Amniotic stem cell (primary cell): ENCODE measurements at places on chromosomes 3 and 15.

DNA sequence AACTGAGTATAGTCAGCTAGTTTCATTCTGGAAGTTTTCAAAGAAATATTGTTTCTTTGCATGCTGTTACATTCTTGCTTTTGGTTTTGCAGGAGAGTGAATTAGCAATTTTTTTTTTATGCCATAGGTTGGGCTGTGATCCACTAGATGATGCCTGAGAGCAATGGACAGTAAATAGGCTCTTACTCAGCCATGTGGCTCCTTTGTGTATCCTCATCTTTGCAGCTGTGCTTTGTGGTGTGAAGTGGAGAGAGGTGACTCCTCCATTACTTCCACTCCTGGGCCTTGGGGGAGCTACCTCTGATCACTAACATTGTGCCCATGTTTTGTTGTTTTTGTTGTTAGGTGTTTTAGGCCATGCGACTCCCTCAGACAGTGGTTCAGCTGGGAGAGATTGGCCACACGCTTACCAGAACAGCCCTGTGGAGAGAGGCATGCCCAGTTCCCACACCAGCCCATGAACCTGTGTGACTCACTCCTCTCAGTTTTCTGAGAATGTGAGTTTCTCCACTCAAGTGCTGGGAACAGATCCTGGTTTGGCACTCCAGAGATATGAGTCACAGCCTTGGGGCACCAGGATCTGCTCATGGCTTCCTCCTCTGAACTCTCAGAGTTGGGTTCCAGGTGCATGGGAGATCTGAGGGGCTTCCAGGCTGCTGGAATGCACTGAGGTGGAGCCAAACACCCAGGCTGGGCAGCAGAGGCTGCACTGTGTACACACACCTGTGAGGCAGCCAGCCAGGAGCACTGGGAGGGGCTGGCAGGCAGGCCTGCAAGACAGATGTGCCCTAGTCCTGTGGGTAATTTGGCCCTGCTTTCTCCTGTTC lies 785.3 kb downstream of the ROBO2 start:
- DNase-seq = peak; percentile 83

- no peak for DNase-seq
Observed at GRCh38 chr3:19757773-19758172, 176.2 kb downstream of the EFHB start.

DNA sequence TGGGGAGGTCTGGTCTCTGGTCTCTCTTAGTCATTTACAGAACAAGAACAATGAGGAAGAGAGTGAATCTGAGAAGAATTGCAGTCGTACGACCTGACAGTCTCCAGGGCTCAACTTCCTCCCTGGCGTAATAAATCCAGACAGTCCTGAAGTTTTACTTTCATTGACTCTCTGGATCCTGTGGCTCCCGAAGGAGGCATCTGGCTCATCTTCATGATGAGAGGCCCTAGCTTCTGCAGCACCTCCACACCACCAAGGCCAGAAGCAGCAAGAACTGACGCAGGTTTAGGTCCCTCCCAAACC lies 11.8 kb upstream of the CYFIP1 start:
- DNase-seq = no peak

- DNase-seq = no peak
Observed at GRCh38 chr15:88604381-88605188, 16.6 kb upstream of the AEN start.

- DNase-seq = no peak
Observed at GRCh38 chr3:191415566-191415965, 45.4 kb upstream of the PYDC2 start.

DNA sequence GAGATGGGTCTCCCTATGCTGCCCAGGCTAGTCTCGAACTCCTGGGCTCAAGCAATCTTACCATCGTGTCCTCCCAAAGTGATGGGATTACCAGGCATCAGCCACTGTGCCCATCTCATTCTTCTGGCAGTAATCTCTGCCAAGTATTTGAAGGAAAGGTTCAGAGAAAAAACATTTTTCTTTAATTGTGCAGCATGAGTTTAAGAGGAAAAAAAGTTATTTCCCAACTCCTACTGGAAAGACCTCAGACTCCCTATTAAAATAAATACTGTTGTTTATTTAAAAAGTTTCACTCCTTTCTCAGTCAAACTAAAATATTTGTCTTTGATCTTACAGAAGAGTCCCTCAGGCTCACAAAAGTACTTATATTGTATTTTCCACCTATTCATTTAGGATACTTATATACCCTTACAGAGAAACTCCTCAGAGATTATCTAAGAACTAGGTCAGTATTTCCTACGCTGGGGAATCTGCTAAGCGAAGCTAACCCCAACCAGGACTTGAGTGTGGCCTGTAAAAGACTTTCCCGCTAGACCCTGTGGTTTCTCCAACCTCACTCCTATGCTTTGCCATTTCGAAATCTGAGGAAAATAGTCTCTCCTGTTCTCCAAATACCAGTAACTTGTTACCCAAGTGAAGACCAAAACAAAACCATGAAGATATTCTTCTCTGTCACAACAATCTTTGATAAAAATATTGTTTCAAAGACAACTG lies 28.7 kb downstream of the WWTR1 start:
- DNase-seq = no peak

DNA sequence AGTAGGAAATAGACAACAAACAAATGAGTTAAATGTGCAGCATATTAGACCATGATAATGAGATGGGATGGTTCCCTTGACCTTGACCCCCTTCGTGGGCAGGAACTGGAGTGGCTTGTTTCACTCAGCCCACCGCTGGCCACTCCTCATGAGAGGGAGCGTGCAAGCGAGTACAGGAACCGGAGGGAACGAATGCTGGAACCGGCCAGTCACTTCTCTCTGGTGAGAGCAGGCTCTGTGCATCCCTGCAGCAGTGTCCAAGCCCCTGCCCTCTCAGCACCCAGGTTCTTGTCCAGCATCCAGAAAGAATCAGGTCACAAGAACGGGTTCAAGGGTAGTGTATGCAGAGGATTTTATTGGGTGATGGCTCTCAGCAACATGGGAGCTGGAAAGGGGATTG lies 17.2 kb upstream of the IREB2 start:
- DNase-seq = no peak

DNA sequence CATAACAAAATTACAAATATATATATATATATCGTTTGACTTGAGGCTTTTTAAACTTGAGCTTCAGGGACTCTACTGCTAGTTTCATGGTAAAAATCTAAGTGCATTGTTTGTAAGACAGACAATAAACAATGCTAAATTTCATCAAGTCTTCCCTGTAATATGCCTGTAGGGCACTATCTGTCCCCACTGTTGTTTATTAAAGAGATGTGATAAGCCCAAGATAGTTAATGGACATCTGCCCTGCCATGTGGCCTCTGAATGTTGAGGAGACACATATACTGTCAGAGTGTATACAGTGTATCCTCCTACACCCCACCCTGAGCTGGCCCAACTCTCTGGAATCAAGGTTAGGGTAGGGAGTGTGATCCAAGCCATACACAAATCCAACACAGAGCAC lies 15.1 kb upstream of the EIF1B start:
- no peak for DNase-seq

GRCh38 chr15:72249142-72249810 lies 18.3 kb upstream of the PKM start:
- no peak for DNase-seq

GRCh38 chr3:57919987-57920386 lies 88.2 kb upstream of the FLNB start:
- DNase-seq = no peak

DNA sequence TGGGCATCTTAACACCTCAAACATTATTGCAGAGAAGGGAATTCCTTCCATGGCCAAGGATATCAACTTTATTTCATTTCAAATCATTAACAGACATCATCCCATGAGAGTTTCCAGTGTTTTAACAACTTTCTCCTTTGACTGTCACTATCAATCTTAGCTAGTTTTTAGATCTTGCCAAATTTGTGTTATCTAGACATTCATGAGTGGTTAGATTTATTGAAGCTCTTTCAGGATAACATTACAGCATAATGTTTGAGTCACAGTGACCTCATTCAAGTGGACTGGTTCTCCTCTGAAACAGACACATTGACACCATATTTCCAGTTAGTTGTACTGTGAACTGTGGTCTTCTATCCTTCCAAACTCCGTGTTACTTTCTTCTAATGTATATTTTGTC lies 8.6 kb upstream of the TNFAIP8L3 start:
- DNase-seq = no peak

GRCh38 chr15:25508369-25509002 lies 69.7 kb upstream of the UBE3A start:
- peak; percentile 29 for DNase-seq

DNA sequence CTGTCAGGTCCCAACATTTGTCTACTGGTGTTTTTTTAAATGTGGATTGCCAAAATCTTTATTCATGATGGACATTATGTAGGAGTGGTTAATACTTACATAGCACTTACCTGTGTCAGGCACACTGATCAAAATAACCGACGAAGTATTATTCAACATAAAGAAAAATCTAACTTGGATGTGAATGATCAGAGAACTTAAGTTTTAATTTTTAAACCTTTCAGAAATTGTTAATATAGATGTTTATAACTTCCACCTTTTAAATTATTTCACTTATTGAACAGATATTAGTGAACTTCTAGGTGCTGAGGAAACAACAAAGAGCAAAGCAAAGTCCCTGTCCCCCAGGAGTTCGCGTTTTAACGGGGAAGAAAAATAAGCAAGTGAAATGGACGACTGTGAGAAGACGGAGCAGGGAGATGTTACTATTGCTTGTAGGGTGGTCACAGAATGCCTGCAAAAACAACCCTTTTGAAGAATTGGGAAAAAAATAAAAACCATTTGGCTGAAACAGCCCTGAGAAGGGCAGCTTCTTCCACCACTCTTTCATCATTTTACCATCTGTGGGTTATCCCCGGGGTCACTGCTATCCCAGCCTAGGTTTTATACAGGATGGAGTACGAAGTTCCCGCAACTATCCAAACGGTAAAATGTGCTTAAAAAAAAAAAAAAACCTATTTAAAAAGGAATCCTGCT lies 915 bp upstream of the APH1B start:
- no peak for DNase-seq

- DNase-seq = peak; percentile 87
Observed at GRCh38 chr15:60379525-60380274, 18.1 kb downstream of the ANXA2 start.

DNA sequence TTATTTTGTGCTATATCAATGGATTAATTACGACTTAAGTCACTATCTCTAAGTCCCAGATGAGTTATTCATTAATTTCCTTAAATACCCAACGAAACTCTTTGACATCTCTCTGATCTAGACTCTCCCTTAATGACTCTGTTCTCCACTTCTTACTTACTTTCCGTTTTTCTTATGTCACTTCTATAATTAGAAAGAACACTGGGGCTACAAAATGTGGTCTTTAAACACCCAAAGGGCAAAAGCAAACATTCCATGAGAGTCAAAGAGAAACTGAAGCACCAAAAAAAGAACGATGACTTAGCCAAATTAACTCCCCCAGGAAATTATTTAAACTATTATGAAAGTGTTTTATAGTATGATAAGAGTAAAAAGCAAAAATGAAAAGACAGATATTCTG lies 166.4 kb upstream of the UBE2E2 start:
- no peak for DNase-seq

GRCh38 chr3:94004301-94004910 lies 24.0 kb downstream of the STX19 start:
- DNase-seq = peak; percentile 50

DNA sequence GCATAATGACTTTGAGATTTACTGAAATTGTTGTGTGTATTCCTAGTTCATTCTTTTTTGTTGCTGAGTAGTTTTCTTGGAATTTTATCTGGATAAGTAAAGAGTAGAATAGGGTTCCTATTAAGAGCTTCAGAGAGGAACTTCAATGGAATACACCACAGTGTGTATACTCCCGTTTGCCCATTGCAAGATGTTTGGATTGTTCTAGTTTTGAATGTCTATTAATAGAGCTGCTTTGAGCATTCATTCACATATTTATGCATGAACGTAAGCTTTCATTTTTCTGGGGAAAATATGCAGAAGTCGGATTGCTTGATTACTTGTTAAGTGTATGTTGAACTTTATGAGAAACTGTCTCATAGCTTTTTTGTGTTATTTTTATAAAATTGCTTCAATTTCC lies 580.5 kb downstream of the OTOL1 start:
- DNase-seq = no peak

DNA sequence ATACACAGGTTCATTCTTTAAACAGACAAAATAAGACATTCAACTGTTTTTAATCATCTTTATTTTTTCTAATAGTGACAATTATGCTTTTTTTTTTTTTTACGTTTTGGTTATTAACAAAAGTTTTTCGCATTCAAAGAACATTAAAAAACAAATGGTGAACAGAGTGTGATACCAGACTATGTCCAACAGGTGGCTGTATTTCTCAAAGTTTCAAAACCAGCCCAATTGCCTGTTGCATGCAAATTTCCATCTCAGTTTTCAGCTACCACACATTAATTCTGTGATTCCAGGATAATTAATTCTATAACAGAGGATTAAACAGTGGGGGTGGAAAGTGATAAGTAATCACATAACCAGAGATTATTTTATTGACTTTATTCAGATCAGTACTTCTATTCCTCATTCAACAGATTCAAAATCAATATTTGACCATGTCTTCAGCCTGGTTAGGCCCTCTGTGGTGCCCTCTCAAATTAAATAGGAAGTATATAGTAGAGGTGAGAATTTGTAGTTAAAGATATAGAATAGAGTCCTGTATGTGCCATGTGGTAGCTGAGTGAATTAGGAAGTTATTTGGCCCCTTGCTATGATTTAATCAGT lies 122.2 kb upstream of the DCBLD2 start:
- peak; percentile 14 for DNase-seq

DNA sequence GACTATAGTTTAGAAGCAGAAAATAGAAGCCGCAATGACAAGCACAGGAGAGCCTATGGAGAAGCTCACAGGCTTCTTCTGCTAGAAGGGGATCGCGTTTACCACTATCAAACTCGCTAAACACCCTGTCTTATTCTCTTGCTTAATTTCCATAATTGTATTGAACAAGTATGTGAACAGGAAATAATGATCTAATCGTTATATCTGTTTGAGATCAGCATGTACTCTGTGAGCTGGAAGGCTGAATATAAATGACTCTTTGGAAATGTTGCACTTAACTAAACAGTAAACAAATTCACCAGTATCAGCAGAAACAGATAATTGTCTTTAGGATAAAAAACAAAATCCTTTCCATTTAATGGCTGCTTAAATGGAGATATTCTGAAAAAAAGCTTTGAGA lies 15.0 kb downstream of the NEK10 start:
- no peak for DNase-seq

DNA sequence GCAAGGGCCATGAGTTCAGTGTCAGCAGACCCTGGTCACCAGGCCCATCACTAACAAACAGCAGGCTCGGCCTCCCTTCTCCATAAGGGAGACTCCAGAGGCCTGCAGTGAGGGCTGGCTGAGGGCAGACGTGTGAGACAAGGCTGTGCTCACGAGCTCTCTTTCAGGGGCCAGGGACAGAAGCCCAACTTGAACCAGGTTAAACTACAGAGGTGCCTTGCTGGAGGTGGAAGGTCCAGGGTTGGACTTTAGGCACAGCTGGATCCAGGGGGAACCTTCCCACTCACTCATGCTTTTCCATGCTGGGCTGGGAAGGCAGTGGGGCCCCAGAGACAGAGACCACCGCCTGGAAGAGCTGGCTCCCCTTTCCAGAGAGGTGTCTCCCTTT lies 19.0 kb downstream of the CFAP100 start:
- DNase-seq = no peak

GRCh38 chr15:96043591-96044171 lies 286.8 kb upstream of the NR2F2 start:
- DNase-seq = no peak
